Activated naive CD4-positive, alpha-beta T cell treated with anti-CD3 and anti-CD28 coated beads, Interleukin-2, amount 10 ng/mL, durations not matched to agents 7 days and 5 days (primary cell): ENCODE measurements at places on chromosomes 6 and 20.
A peak's percentile ranks its signal among the peaks of the same experiment; 100 is the strongest.

GRCh38 chr6:115902436-115902835, 158.3 kb downstream of the FRK start:
- no peak for DNase-seq

GRCh38 chr6:46583081-46583480, 69.5 kb downstream of the CYP39A1 start:
- no peak for DNase-seq

GRCh38 chr20:49937027-49937929, 1.1 kb downstream of the RNF114 start:
- DNase-seq, result no peak

- DNase-seq, result no peak
Measured at GRCh38 chr6:163459536-163459935, 45.0 kb downstream of the QKI start.

GRCh38 chr6:31048099-31048498, 37.8 kb downstream of the MUC22 start:
- no peak for DNase-seq

- no peak for DNase-seq
Measured at GRCh38 chr20:18672834-18673233, 85.0 kb downstream of the DTD1 start.

GRCh38 chr20:14948416-14948815, 611.0 kb upstream of the FLRT3 start:
- no peak for DNase-seq

- DNase-seq, result no peak
Measured at GRCh38 chr6:158543606-158544185, 16.2 kb upstream of the TMEM181 start.

DNA sequence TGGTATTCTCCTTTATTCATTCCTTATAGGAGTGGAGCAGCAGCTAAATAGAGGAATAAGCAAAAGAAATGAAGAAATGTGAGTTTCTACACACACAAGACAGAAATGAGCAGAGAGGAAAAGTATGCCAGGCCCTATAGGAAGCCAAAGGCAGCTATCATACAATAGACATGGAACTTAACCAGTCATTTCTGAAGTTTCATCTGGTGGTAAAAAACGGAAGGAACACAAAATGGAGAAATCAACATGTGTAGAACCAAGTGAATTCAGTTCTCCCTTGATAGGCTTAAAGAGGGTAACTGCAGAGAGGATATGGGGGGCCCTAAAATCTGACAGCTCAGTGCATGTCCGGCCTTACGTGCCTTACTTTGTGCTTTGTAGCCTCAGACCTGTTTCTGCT, 44.6 kb downstream of the TSBP1 start:
- DNase-seq, result no peak

GRCh38 chr6:42237857-42238256, 20.2 kb upstream of the MRPS10 start:
- no peak for DNase-seq

GRCh38 chr6:47041741-47042140, 391 bp downstream of the ADGRF1 start:
- DNase-seq, result no peak

GRCh38 chr6:14166839-14167238, 49.3 kb downstream of the CD83 start:
- no peak for DNase-seq

DNA sequence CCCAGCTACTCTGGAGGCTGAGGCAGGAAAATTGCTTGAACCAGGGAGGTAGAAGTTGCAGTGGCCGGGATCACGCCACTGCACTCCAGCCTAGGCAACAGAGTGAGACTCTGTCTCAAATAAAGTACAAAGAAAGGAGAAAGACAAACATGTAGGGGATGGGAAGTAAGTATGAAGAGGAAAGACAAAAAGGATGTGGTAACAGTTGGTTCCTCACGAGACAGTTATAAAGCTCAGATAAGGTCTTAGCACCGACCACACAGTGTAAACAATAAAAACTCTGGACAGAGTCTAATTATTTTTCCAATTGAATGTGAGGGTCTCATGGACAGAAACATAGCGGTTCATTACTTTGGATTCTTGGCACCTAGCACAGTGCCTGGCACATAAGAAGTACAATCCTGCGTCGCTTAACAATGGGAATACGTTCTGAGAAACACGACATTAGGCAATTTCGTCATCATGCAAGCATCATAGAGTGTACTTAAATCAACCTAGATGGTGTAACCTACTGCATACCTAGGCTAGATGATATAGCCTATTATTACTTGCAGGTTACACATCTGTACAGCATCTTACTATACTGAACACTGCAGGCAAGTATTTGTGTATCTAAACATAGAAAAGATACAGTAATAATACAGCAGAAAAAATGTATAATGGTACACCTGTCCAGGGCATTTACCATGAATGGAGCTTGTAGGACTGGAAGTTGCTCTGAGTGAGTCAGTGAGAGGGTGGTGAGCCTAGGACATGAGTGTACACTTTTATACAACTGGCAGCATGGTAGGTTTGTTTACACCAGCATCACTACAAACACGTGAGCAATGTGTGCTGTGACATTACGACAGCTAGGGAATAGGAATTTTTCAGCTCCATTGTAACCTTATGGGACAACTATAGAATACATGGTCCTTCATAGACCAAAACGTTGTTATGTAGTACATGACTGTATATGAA, 38.2 kb downstream of the MBOAT1 start:
- DNase-seq, result no peak

- DNase-seq, result no peak
Measured at GRCh38 chr6:111741177-111741952, 131.9 kb downstream of the FYN start.

DNA sequence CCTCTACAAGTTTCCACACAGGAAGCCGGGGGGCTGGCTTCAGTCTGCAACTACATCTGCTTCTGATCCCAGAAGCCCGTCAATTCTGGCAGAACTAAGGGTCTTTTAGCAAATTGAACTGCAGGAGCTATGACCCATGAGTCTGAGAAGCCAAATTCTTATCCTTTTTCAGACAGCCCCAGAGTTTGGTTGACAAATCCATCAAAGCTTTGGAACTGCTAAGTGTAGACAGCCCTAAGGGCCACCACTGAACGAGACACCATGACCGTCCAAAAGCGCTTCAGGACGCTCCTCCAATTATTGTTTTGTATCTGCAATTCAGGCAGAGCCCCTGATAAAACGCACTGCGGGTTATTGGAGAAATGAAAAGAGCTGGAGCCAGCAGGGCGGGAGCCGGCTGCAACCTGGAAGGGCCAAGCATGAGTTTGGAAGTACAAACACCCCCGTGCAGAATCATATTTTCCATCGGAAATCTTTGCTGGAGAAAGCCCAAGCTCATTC, 67.1 kb downstream of the GNAS-AS1 start:
- DNase-seq, result no peak

GRCh38 chr6:90370493-90370959, 73.9 kb upstream of the BACH2 start:
- no peak for DNase-seq

GRCh38 chr6:162621246-162621645, 106.3 kb downstream of the PRKN start:
- no peak for DNase-seq

- no peak for DNase-seq
Measured at GRCh38 chr6:131003488-131004386, 59.3 kb downstream of the EPB41L2 start.

- no peak for DNase-seq
Measured at GRCh38 chr20:49987015-49987867, 4.5 kb downstream of the SNAI1 start.

GRCh38 chr6:30157581-30157980, 3.4 kb downstream of the TRIM10 start:
- DNase-seq, result no peak

DNA sequence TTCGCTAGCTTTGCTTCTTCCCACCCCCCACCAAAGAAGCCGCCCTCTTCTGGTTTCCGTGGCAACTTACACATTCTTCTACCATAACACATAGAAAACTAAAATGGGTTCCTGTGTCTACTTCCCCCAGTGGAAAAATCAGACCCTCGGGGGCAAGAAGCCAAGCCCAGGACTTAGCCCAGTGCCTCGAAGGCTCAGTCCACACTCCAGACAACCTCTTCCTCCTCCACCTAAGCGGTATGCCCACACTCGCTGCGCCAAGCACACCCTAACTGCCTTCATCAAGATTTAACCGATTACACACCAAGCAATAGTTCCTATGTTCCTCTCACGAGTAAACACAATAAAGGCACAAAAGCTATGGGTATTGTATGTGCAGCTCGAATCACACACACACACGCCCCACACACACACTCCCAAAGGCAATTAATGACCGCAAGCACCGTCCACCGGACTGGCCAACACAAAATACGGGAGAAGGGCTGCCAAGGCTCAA, 537 bp downstream of the PPIL4 start:
- peak; percentile 80 for DNase-seq

GRCh38 chr20:36779656-36780025, 6.1 kb upstream of the DSN1 start:
- DNase-seq, result no peak

DNA sequence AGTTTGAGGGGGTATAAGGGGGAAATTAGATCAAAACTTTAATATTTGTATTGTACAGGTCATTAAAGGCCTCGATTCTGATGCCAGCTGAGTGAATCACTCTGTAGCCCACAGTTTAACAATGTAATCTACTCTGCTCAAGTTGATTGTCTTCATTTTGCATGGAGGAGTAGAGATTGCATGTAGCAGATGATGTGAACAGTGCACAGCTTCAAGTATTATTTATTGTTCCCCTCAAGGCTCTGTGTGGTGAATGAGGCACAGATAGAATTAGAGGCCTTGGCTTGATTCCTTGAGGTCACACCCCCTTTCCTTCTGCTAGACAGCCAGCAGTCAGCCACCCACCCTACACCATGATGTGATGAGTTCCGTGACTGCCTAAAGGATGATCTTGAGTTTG, 38.1 kb downstream of the TXLNB start:
- DNase-seq, result no peak

DNA sequence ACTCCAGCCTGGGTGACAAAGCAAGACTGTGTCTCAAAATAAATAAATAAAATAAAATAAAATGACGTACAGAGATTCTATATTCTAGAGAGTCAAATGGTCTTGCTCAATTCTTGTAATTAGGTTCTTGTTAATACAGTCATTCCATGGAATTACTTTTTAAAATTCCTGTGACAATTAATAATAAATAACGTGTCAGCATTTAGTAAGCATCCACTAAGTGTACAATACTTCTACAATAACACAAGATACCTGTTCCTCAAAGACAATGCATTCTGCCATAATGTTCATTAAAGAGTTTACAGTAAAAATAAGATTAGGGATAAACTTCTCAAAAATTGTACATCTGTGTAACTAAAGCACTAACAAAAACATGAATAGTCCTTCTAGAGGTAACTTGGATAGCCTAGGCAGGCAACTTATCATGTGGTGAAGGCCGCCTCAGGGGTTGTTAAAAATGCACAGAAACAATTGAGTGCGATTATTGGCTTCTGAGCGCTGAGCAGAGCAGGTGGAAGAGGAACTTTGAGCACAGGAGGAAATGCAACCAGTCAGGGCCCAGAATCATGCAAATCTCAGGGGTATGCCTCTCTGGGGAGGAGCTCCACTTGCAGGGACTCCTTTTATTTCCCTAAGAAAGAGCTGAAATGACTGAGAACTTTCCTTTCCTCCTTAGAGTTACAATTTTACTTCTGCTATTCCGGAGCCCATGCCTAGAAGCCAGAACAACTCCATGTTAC, 37.1 kb downstream of the QRSL1 start:
- no peak for DNase-seq

DNA sequence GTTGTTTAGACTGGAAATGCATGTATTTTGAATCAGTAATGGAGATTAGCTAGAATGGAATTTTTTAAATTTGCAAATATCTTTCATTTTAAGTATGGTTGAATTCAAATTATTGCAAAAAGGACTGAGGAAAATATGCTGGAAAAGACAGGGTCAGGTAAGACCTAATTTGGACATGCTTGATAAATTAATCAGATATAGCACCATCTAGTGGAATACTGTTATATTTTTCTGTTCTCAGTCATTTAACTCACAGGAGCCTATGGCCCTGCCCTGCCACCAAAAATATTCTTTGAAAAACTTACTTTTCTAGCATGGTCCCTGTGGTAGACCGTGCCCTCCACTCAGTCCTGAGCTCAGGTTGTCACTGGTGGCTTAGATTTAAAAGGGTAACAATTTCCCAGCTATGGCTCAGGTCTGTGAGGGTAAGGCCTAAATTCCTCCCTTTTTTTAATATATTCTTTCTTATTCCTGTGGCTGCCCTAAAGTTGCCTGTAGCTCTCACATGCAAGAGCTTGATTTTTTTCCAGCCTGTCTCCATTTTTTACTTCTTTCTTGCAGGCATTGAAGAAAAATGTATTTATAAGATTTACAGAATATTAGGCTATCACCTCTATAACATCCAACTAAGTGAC, 25.3 kb upstream of the KIAA1586 start:
- no peak for DNase-seq

DNA sequence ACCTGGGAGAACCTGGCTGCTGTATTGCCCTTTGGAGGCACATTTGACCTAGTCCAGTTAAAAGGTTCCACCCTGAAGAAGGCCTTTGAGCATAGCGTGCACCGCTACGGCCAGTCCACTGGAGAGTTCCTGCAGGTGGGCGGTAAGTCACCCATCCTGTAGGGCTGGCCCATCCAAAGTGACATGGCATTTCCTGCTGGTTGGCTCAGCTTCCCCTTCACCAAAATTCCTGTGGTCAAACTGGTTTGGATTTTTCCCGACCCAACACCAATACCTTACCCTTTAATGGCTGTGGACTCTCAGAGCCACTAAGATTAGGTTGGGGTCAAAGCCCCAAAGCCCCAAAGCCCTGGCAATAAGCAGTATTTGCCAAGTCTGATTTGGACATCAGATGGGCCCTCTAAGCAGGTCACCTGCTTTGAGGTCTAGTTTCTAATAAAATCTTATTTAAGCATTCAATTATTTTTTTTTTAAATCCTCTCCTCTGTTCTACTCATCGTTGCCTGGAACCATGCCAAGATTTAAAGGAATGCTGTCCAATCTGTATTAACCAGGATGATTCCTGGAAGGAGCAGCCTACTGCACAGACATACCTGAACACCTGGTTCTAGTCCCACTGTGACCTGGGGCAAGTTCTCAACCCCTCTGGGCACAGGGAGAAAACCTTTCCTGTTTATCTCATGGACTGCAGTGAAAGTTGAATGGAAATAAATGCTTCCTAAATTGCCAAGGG, 40.8 kb downstream of the NT5E start:
- no peak for DNase-seq

DNA sequence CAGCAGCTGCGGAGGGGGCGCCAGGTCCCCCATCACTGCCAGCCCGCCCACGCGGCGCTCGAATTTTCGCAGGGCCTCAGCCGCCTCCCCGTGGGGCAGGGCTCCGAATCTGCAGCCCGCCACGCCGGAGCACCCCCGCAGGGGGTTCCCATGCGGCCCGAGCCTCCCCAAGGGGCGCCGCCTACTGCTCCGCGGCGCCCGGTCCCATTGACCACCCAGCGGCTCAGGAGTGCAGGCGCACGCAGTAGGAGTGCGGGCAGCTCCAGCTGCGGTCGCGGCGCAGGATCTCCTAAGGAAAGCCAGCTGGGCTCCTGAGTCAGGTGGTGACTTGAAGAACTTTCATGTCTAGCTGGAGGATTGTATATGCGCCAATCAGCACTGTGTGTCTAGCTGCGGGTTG, 155.3 kb upstream of the RREB1 start:
- no peak for DNase-seq

GRCh38 chr20:45047581-45048119, 53.3 kb downstream of the KCNS1 start:
- no peak for DNase-seq
